ENCODE measurements at places on chromosomes 12 and 14. TPM values are rescaled to one million over a fixed set of nuclear protein-coding genes. Genes with fewer than 3 reads are reported as not detected.
A peak's percentile ranks its signal among the peaks of the same experiment; 100 is the strongest.

DNA sequence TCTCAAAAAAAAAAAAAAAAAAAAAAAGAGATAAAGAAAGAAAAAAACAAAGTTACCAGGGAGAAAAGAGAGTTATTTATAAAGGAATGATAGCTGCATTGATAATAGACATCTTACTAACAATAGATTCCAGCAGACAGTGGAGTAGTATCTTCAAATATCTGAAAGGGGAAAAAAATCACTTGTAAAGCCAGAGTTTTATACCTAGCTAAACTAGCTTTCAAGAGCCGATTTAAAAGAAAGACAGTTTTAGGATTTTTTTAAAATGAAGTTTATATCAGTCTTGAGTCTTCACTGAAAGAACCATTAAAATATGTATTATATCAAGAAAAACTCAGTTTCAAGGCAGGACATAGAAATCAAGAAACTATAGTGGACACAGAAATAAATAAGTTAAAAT lies 262.4 kb downstream of the ZFP36L1 start:
- DNase-seq = no peak

- DNase-seq = no peak
These were observed 512 bp upstream of the RND1 start for GRCh38 chr12:48866052-48866711.

- DNase-seq = no peak
These were observed 50.4 kb downstream of the CYP46A1 start for GRCh38 chr14:99734406-99735051.

DNA sequence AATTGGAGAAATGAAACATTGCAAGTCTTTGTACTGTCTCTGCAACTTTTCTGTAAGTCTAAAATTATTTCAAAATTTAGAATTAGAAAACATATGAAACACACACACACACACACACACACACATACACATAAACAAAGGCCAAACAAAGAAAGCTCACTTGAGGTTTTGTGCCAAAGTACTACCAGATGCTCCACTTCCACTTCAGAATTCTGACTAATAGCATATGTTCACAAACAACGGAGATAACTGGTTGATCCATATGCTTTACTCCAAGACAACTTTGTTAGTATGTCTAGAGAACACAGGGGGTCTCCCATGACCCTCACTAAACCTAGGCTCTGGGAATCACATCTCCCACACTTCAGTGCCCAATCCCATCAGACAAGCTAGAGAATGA lies 133.8 kb upstream of the CLEC14A start:
- no peak for DNase-seq

DNA sequence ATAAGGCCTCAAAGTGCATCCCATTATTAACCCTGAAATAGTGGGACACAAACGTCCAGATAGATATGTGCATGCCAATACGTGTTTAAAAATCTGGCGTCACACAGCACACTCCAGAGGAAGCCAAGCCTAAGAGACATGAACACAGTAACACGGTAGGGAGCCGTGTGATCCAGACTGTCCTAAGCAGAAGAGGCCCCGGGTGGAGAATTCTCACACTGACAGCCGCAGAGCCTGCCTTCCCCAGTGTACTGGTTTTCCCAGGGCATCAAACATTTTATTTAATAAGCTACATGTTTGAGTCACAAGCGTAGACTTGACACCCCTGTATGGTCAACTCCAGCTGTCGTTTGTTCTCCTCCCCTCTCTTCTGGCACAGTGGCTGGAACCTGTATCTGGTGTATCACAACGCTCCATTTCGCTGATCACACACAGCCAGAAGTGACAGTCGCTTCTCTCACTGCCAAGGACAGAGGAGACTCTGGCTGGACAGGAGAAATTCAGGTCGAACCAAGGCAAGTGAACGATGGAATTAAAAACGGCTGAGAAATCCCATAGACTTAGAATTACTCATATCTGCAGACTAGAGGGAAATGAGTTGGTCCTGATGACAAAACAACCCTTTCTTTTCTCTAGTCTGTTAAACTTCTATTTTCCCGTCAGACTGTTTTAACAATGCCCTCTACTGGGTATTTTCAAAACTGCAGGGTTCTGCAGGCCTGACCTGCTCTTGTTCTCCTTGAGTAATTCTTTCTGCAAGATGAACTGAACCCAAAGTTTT lies 359.9 kb downstream of the RGS6 start:
- peak; percentile 16 for DNase-seq

DNA sequence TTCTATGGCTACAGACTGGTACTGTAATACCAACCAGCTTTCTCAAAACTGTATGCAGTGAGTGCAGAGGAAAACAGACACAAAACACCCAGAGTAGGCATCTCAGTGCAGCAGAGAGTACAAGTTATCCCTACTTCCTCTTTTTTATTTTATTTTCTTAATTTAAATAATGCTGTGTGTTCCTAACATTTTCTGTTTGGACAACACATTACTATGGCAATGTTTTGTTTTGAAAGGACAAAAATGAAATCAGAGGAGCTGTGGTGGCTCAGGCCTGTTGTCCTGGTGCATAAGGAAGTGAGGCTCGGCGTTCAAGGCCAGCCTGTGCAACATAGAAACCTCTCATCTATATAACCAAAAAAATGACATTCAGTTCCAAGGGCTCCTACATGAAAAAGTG lies 33.7 kb upstream of the SELPLG start:
- DNase-seq = no peak

GRCh38 chr12:127802271-127802670 lies 464.7 kb upstream of the TMEM132C start:
- no peak for DNase-seq

GRCh38 chr12:119938049-119938667 lies 50.9 kb upstream of the BICDL1 start:
- peak; percentile 84 for DNase-seq

DNA sequence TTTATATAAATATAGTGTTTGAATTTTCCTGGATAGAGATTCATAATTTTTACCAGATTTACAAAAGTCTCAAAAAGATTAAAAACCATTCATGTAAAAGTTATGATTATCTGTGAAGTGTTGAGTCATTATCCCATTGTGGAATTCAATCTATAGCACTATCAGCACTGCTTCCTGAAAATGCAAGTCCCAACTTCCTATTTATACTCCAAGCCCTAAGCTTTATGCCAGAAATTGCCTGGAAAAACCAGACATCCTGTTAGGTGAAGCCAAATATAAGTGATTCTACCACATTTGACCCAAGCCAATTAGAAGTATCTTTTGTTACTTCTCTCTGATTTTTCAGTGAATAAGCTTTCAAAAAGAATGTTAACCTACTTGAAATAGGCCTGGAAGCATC lies 129.1 kb downstream of the GPR135 start:
- DNase-seq = no peak

DNA sequence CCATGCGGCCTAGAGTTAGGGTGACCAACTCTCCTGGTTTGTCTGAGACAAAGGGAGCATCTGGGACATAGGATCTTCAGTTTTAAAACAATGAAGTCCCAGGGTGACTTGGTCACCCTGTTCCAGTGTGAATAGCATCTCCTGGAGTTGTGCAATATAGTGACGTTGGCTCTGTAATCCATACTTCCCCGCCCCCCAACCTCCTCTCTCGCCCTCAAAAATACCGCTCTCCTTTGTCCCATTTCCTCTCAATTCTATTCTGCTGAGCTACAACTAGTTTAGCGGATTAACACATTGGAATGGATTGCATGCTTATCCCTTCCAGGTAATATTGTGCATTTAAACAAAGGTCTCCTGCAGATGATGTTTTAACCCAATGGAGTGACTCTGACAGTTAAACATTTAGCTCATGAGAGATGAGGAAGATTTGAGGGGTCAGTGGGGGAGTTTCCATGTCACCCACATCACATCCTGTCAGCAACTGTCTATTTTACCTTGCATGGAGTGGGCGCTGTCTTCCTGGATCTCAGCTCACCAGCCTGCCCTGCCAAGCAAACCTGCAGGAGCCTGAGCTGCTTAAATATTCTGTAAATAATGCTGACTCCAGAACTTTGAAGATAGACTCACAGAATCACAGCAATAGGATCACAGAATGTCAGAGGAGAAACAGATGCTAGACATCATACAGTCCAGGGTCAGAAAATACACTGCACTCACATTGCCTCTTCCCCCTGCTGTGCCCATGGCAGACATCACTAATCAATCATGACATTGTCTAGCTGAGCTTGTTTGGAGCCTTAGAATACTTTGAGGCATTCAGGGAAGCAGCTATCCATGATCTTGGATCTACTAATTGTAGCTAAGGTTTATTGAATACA lies 43.0 kb downstream of the MAP1LC3B2 start:
- DNase-seq = no peak

DNA sequence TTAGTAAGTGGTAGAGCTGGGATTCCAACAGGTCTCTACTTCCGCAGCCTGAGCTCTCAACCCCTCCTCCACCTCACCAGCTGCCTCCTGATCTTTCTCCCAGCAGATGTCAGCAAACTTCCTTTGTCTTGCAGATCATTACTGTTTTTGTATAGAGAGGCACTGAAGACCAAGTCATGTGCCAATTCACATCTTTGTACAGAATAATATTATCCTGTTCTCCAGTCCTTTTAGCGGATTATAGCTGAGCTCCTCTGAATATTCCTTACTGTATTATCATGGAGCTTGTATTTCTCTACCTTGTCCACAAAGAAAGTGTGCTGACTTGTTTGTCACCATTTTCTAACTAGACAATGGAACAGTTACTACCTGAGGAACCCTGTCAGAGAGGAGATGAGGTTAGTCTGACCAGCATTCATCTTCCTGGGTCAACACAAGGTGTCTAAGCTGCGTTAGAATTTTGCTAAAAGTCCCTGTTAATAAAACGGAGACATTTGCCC lies 142.3 kb upstream of the ARHGAP5 start:
- DNase-seq = peak; percentile 34

DNA sequence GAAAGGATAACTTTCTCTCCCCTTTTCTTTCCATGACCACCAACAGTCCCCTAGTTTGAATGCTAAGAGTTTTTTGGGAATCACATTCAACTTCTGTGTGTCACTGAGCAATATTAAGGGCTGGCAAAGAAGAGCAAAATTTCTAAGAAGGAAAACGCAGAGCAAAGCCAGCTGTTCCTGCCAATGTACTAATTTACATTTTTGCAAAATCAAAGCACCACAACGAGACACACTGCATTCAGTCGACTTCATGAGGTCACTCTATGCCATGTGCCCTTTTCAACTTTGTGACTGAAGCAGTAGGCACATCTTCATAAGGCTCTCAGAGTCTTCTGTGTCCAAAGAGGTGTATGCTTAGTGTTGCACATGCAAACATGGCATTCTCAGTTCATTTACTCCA lies 66.4 kb downstream of the PTPRR start:
- DNase-seq = no peak

DNA sequence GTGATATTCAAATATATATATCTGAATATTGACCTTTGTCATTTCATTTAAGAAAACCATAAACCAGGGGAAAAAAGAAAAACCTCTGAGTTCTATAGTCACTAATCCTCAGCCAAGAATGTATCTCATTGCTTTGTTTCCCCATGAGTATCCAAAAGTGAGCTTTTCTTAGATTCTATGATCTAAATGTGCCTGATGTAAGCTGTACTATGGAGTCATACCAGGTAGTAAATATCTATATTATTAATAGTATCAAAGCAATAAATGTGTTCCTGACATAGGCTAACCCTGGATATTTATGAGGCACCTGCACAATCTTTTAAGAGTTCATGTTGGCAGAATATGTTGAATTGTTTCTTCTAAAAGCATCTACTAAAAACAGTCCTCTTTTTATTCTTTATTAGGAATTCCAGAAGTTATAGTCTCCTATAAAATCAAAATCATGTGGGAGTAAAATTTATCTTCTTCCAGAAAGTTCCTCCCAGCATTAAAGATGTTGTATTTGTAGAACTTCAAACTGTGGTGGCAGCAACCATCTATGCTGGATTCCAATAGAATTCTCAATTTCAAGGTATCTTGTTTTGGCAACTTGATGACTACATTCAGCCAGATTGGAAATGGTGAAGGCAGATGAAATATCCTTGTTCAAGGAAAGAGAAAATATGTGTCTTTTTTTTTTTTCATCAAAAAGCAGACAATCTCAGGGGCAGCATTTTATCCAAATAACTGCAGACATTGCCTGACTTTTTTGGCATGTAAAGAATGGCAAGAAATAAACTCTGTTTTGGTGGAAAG lies 139.7 kb upstream of the RASSF8 start:
- no peak for DNase-seq

DNA sequence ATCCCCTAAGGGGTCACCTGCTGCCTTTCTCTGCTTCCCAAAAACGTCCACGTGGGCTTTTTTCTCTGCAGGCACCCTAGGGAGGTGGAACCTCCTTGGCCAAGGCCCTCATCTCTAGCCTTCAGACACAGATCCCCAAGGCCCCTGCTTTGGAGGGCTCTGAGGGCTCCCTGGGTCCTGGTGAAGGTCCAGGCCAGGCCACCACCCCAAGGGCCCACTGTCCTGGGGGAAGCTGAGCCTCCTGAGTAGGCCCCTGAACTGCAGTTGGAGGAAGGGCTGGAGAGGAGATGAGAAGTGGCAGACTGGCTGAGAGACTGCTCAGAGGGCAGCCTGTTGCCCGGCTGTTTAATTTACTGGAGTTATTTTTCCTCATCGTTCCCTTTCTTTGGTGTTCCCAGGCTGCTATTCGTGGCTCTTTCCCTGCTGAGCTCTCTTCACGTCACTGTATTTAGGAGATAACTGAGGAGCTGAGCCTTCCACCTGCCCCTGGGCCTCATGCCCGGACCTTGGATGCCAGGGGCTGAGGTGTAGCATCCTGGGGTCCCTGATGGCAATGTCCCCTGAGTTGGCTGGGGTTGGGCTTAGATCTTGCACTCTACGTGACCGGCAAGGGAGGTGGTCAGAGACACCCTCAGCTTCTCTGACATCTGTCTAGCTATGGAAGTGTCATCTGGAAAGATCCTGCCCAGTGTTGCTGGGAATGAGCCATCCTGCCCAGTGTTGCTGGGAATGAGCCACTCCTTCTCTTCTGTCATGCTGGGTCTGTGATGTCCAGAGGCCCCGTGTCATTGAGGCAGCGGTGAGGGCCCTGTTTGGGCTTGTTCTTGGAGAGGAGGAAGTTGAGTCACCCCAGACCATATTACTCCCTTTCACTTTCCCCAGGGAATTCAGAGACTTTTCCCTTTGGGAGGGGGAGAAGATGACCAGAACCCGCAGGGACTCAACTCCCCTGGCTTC lies 139.8 kb downstream of the TSPAN9 start:
- DNase-seq = no peak

DNA sequence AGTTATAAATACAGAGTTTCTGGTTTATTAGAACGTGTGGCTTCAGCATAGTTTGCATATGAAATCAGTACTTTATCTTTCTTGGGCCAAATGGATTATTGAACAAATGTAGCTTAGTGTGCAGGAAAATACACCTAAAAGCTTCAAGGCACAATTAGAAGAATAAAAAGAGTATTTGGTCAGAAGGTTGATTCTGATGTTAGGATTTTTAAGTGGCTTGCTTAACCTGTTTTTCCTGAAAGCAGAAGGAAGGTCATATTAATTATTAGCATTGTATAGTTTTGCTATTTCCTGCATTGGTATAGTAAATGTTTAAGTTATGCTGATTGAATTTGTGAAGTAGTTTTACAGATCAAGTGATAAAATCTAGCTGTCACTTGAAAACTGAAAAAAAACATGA lies 31.0 kb upstream of the GNS start:
- no peak for DNase-seq

The VTI1B gene
- total RNA-seq = 78.3 TPM

The M6PR gene
- 139 TPM for total RNA-seq

The IL26 gene
- 0.33 TPM for total RNA-seq

The TBC1D30 gene
- 0.19 TPM for total RNA-seq

The SENP1 gene
- 41.4 TPM for total RNA-seq

The P2RX7 gene
- 6.3 TPM for total RNA-seq

Data from activated naive CD4-positive, alpha-beta T cell treated with anti-CD3 and anti-CD28 coated beads for 36 hours (primary cell).